ENCODE measurements at places on chromosomes 4 and X.

DNA sequence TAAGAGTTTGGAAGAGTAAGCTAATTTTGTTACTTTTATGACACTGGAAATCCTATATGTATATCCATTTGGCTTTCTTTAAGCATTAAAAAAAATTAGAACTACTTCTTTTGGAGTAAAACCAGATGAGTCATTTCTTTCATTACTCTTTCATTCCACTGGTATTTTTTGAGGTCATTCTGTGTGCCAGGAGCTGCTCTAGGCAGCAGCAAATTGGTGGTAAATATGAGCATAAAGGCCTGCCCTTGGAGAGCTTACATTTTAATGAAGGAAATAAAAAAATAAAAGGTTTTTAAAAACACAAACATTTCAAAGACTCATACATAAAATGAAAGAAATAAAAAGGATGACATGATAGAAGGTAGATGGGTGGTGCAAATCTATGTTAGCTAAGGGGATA lies 37.4 kb downstream of the MID1 start:
- no peak for DNase-seq

DNA sequence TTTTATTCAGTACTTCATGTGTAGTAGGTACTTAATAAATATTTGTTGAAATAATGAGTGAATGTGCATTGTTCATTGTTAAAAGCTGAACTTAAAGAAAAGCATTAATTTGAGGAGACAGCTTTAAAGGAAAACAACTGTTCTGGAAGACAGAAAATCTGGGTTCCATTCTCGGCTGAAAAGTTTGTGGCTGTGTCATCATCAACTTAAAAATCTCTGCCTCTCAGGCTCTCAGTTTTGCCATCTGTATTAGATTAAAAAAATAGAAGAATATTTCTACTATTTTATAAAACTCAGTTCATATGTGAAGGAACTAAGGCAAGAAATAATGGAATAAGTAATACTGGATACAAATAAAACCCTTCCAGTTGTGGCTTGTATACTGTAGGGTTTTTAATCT lies 62.5 kb downstream of the FSTL5 start:
- no peak for DNase-seq

DNA sequence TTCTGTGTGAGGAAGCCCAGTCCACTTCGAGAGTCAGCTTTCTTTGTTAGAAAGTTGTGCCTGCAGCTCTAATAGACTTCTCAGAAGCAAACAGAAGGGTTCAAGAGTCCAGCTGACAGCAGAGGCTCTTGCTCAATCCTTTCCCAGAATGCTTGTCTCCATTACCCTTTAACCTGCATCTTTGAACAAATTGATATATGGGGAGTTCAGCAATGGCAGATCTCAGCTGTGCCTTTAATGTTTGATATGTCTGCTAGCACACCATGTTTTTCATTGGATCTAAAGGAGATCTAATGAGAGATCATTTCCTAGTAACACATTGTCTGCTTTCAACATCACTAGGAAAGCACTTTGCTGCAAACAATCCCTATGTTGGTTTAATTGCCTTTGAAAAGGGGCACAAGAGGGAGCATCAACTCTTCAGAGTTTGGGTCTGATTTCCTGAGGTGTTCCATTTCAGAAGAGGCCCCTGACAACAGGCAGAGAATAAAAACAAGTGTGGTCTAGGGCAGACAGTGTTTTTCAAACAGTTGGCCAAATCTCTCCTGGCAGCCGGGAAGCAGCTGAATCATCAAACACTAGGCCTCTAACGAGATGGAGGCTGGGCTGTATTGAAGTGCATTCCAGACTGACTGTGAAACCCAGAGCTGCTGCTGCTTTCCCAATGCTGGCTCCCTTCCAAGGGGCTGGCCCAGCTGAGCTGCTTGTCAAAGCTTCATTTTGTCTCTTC lies 55.5 kb downstream of the LUZP4 start:
- peak; percentile 92 for DNase-seq

DNA sequence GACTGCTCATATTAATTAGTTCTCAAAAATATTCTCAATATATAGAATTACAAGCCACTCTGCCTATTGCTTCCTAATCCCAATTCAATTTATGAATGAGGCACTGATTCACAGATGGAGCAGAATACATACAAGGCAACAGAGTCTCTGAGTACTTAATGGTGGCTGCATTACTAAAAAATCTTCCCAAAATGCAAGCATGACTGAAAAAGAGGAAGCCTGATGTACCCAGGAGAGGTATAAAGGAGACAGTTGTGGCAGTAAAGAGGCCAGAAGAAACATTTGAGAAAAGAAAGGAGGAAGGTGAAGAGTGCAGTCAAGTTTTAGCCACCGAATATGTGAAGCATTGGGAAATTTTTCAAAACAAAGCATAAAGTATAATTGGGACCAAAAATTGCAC lies 163.2 kb upstream of the INTU start:
- DNase-seq = no peak

DNA sequence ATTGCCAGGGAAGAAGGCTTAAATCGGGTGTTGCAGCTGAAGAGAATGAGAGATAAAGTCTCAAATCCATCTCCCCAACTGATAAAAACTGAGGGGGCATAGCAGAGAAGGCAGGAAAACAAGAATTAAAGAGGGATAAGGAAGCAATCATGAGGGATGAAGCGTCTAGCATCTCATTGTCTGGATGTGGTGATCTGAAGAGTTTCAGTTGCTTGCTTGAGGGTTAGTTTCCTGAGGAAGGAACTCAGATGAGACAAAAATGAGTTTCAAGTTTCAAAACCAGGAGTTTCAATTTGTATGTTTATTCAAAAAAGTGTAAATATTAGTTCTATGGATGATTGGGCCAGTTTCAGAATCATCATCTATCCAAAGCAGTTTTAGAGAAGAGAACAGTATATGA lies 496.9 kb downstream of the RAB28 start:
- DNase-seq = no peak

- peak; percentile 47 for DNase-seq
Observed at GRCh38 chr4:17717301-17717700, 64.1 kb downstream of the FAM184B start.

- DNase-seq = no peak
Observed at GRCh38 chr4:182922501-182923284, 5.5 kb upstream of the DCTD start.

GRCh38 chr4:110128472-110128919 lies 69.9 kb downstream of the ELOVL6 start:
- DNase-seq = no peak

GRCh38 chr4:43112139-43112538 lies 219.6 kb downstream of the GRXCR1 start:
- DNase-seq = no peak

DNA sequence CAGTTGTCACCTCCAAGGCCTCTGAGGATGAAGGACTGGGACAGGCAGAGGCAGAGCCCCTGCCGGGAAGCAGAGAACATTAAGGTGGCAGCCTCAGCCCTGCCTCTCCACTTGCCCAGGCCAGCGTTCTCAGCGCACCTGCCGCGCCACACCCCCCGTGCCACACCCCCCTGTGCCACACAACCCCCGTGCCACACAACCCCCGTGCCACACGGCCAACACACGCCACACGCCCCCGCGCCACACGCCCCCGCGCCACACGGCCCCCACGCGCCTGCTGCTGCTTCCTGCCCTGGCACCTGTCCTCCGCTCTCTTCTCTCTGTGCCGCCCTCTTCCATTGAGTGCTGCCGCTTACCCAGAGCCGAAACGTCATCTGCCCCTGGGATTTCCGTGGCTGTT lies 58.0 kb upstream of the ZFP42 start:
- peak; percentile 38 for DNase-seq

- DNase-seq = no peak
Observed at GRCh38 chr4:66091786-66092185, 421.5 kb upstream of the EPHA5 start.

GRCh38 chrX:264634-265455 lies 16.3 kb upstream of the PLCXD1 start:
- DNase-seq = no peak

DNA sequence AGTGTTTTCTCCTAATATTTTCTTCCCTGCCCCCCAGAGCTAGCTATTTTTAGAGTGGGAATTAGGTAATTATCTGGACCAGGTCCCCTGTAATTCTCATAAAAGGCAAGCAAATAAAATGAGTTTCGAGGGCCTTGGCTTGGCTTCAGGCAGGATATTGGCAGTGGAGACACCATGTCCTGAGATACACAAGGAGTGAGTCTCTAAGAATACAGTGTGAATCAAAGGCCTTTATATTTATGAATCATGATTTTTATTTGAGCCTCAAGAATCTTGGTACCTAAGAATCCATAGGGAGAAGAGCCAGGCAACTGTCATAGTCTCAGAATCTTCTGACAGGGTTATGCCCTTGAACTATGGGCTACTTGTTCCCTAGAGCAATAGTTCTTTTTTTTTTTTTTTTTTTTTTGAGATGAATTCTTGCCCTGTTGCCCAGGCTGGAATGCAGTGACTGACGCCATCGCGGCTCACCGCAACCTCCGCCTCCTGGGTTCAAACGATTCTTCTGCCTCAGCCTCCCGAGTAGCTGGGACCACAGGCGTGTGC lies 205.4 kb downstream of the LDB2 start:
- DNase-seq = no peak

GRCh38 chr4:143302536-143302935 lies 34.1 kb upstream of the GAB1 start:
- no peak for DNase-seq

DNA sequence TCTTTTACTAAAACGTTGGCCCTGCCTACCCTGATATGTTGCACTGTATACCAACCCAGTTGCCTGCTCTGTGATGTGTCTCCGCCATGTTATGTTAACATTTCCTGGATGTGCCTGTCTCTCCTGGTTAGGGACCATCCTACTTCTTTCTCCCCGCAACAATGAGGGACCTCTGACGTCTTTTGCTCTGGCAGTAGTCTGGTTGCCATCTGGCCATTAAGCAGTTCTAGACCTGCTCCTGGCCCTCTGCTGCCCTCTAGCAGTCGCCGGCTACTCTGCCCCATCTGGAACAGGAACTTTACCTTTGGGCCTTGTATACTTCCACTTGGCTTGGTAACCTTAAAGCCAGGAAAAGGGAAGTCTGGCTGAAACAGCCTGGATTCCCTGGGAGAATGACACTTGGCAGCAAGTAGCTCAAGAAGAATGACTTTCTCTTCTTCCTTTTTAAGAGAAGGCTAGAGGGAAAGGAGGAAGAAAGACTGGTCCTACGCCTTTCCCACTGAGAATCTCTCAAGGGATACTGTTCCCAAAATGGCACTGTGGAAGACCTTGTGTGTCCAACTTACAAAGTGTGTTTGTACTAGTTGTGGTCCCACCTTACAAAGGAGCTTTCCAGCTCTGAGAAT lies 63.5 kb downstream of the GPC3 start:
- DNase-seq = peak; percentile 61

- DNase-seq = no peak
Observed at GRCh38 chrX:154437971-154438893, 1.3 kb downstream of the GDI1 start.

- peak; percentile 65 for DNase-seq
Observed at GRCh38 chr4:128517739-128518510, 230.3 kb upstream of the PGRMC2 start.

- no peak for DNase-seq
Observed at GRCh38 chrX:12480956-12481355, 310.3 kb upstream of the PRPS2 start.

DNA sequence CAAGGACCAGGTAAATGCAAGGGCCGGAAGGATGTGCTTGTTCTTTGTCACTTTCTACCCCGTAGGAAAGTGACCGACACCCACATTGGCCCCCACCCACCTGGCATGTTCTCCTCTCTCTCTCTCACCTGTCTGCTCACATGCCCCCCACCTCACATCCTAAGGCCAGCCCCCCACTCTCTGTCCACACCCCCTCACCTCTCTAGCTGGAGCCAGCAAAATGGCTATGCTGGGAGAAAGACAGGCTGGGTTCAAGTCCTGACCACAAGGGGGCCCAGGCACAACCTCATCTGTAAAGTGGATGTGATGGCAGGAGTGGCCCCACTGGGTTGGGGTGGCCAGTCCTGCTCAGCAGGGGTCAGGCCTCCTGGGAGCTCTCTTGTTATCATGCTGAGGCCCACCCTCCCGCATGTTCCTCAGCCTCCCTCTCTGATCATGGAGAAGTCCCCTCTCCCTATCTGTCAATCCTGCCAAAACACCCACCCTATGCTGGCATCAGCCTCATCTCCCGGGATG lies 1.7 kb upstream of the PPP2R2C start:
- peak; percentile 4 for DNase-seq

GRCh38 chrX:129793604-129794191 lies 13.9 kb downstream of the SASH3 start:
- no peak for DNase-seq

GRCh38 chrX:49970674-49971073 lies 48.3 kb downstream of the CLCN5 start:
- DNase-seq = no peak

DNA sequence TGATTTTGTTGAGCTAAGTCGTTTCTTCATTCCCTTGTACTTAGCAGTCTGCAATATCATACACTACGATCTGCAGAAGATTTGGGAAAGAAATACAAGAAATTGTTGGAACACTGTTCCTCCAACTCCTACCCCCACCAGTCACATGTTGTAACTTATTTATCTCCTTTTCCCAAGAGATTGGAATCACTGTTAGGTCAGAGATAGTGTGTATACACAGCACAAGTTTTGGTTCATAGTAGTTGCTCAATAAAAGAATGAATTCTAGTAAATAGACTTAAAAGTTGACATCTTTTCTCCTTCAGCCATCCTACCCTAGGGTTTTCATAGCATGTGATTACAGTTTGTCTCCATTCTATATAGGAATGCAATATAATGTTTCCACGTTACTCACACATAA lies 68.8 kb downstream of the ARFIP1 start:
- DNase-seq = no peak

DNA sequence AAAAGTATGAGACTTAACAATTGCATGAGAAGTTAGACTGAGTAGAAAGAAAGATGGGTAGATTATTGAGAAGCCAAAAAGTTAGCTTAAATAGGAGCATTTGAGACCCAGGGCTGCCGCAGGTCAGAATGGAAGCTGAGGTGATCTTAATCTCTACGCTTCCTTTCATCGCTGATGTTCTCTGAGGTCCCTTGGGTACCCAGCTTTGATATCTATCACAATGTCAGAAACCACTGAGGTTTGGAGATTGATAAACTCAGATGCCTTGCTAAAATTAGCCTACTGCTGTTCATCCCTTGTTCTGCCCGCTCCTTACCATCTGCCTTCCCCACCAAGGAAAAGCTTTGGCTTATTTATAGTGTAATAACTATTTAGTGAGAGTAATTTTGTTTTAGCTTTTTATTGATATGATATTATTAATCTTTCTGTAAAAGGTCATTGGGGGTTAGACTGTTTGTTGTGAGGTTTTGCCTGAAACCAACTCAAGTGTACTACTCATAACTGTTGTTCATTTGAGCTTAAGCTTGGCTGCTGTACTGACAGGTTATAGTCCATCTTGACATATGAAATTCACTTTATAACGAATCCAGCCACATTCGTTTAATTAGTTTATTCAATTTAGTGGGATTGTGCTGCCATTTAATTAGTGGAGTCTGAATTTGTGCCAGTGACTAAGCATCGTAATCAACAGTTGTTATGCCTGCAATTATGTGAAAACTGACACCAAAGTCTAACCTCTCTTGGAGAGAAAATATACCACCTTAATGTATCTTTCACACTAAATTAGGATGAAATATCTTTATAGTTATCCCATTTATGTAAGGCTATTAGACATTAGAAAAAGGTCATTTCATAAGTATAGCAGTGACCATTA lies 15.1 kb downstream of the MCUB start:
- DNase-seq = peak; percentile 81

All from NCI-H69 (cell line).